ENCODE measurements at places on chromosomes 7 and 10. TPM values are rescaled to one million over a fixed set of nuclear protein-coding genes. Genes with fewer than 3 reads are reported as not detected.
A peak's percentile ranks its signal among the peaks of the same experiment; 100 is the strongest.

DNA sequence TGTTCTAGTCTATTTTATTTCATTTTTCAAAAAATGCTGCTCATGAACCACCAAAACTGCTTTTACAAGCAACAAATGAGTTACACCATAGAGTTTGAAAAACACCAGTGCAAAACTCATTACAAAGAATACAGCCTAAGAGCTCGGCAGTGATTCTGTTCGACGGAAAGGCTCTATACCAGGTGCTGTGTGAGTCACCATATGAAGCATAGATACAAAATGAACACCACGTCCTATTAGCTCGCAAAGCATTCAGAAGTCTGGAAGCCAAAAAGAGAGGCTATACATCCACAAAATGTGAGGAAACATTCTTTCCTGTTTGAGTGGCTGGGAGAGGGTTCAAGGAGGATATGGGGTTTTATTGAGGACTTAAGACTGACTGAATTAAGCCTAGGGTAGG is 136.1 kb downstream of the ATE1 start:
- H3K4me1 ChIP-seq: no peaks in the 10 kb centered on the region
- H3K27ac ChIP-seq: no peak overlapping the region
- no peaks in the 10 kb centered on the region for H3K27me3 ChIP-seq
- no peak for DNase-seq
- H3K36me3 ChIP-seq: no peaks in the 10 kb centered on the region

DNA sequence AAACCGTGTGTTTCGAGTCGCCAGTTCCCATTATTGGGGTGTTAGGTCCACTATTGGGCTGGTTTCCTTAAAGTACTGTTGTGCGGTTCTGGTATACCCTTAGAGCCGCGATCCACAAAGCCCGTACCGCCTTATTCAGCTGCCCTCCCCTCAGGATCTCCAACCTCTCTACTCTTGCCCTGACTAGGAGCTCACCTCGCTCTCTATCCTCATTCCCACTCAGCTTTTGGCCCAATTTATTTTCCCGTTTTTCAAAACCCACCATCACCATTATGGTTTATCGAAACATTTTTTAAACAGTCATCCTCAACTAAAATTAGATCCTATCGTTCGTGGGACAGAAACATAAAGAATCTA is 461 bp upstream of the ETV1 start:
- H3K27me3 ChIP-seq: no peaks in the 10 kb centered on the region
- DNase-seq: no peak
- H3K36me3 ChIP-seq: no peaks in the 10 kb centered on the region
- peak overlapping the region; percentile 40 for H3K4me3 ChIP-seq

DNA sequence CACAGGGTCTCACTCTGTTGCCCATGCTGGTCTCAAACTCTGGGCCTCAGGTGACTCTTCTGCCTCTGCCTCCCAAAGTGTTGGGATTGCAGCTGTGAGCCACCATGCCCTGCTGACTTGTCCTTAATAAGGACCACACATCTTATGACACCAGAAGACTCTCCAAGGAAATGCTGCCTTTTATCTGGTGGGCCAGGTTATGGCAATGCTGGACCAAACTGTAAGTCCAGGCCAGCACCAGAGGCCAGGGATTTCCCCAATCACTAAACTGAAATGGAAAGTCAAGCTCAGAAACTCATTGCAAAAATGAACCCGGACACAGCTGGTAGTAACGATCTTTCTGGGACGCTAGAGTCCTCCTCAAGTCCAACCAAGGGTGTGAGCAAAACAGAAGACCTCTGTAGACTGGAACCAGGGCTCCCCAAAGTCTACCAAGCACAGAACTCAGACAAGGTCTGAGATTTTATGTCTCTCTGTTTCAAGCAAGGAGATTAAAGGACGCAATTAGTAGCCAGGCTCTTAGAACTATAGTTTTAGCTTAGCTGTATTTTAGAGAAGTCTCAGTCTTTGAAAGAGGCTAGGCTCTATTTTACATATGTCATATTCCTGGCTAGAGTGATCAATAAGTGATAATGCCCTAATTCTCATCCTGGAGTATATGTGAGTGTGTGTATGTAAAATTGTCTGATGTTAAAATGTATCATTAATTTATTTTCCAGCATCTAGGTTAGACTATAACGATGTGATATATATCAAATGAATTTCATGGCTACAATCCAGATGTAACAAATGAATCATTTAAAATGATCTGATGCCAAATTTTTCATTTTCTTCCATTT is 74.0 kb upstream of the ITGB1 start:
- no peak overlapping the region for H3K27ac ChIP-seq
- no peak for DNase-seq
- no peaks in the 10 kb centered on the region for H3K27me3 ChIP-seq
- H3K4me3 ChIP-seq: no peak overlapping the region

Gene FBXO24
- polyA plus RNA-seq: 1.2 TPM

- peaks cover 29% of the 10 kb centered on the region for H3K4me1 ChIP-seq
- H3K27me3 ChIP-seq: no peaks in the 10 kb centered on the region
- H3K27ac ChIP-seq: peak overlapping the region; percentile 43
- DNase-seq: no peak
- no peak overlapping the region for H3K4me3 ChIP-seq
- no peaks in the 10 kb centered on the region for H3K36me3 ChIP-seq
These were observed 25.5 kb downstream of the JAZF1 start for GRCh38 chr7:28155019-28155660.

DNA sequence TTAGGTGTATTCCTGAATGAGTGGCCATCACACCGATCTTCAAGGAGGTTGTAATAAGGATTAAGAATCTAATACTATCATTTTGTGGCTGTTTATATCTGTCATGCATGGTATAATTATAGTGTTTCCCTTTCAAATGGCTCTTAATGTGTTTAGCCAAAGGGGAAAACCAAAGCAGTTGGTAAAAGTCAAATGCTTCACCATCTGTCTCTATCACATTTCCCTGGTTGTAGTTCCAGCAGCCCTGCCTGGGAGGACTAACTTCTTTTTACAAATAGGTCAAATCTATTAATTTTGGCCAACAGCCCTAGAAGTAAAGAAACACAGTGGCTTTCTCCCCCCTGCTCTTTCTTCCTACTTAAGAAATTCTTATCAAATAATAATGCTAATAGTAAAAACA is 56.7 kb downstream of the ZNF365 start:
- DNase-seq: no peak
- no peak overlapping the region for H3K27ac ChIP-seq
- H3K36me3 ChIP-seq: no peaks in the 10 kb centered on the region
- H3K4me3 ChIP-seq: no peak overlapping the region
- H3K4me1 ChIP-seq: peaks cover 13% of the 10 kb centered on the region

Gene NRCAM
- 2.3 TPM for polyA plus RNA-seq

Gene ANXA11
- 199 TPM for polyA plus RNA-seq

Gene CRYGN
- polyA plus RNA-seq: 0.17 TPM

GRCh38 chr7:7740037-7740355 is 21.6 kb upstream of the RPA3 start:
- no peaks in the 10 kb centered on the region for H3K36me3 ChIP-seq
- no peak overlapping the region for H3K27ac ChIP-seq
- H3K4me3 ChIP-seq: no peak overlapping the region
- no peaks in the 10 kb centered on the region for H3K27me3 ChIP-seq
- no peak for DNase-seq

DNA sequence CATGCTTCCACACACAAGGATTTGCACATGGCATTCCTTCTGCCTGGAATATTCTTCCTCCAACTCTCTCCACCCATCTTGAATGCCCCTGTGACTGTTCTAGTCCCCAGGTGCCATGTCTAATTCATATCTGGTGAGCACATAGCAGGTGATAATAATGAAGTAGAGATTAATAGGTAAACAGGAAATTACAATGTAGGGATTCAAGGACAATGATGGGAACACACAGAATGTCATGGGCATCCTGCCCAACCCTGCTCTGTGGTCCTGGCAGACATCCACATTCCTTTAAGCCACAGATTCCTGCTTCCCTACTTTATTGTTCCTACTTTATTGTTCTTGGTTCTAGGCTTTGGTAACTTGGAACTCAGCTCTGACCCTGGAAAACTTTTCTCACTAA is 115.8 kb downstream of the THSD7A start:
- no peaks in the 10 kb centered on the region for H3K4me1 ChIP-seq
- H3K4me3 ChIP-seq: no peak overlapping the region
- H3K36me3 ChIP-seq: no peaks in the 10 kb centered on the region
- no peak for DNase-seq

Gene COX19
- 11.5 TPM for polyA plus RNA-seq

Gene ASZ1
- polyA plus RNA-seq: not detected

- H3K27ac ChIP-seq: no peak overlapping the region
- no peaks in the 10 kb centered on the region for H3K27me3 ChIP-seq
- peak; percentile 40 for DNase-seq
- H3K4me3 ChIP-seq: no peak overlapping the region
- H3K36me3 ChIP-seq: no peaks in the 10 kb centered on the region
These were observed 11.4 kb upstream of the TACR2 start for GRCh38 chr10:69428165-69428564.

Gene ABI1
- 49.0 TPM for polyA plus RNA-seq

GRCh38 chr10:97190450-97190849 is 4.7 kb upstream of the SLIT1 start:
- H3K36me3 ChIP-seq: no peaks in the 10 kb centered on the region
- no peak for DNase-seq
- H3K4me3 ChIP-seq: no peak overlapping the region
- H3K27ac ChIP-seq: no peak overlapping the region
- H3K27me3 ChIP-seq: peaks cover 72% of the 10 kb centered on the region
- H3K4me1 ChIP-seq: peaks cover 6% of the 10 kb centered on the region

DNA sequence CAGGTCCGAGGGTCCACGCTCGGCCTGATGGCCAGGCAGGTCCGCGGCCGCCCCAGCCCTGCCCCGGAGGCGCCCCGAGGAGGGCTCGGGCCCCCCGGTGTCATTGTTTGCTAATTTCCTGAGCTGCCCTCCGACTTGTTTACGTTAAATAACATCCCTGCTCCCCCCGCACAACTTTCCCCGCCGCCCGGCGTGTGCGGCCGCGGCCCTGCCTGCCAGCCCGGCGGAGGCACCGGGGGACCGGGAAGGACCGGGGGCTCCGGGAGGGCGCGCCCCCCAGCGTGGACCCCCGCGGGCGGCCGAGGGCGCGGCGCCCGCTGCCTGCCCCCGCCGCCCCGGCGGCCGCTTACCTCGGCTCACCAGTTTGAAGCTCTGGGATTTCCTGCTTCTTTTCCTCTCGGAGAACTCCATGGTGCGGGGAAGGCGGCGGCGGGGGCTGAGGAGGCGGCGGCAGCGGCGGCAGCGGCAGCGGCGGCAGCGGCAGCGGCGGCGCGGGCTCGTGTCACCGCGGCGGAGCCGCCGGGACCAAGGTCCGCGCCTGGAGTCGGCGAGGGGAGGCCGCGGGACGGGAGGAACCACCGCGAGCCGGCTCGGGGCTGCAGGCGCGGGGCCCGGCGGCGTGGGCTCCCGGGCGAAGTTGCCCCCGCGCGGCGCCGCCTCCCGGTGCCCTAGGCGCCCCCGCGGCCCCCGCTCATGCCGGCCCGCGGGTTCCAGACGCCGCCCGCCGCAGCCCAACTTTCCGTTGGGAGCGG is 515 bp downstream of the BEND7 start:
- H3K4me1 ChIP-seq: peaks cover 23% of the 10 kb centered on the region
- peak overlapping the region; percentile 70 for H3K4me3 ChIP-seq
- H3K36me3 ChIP-seq: no peaks in the 10 kb centered on the region

DNA sequence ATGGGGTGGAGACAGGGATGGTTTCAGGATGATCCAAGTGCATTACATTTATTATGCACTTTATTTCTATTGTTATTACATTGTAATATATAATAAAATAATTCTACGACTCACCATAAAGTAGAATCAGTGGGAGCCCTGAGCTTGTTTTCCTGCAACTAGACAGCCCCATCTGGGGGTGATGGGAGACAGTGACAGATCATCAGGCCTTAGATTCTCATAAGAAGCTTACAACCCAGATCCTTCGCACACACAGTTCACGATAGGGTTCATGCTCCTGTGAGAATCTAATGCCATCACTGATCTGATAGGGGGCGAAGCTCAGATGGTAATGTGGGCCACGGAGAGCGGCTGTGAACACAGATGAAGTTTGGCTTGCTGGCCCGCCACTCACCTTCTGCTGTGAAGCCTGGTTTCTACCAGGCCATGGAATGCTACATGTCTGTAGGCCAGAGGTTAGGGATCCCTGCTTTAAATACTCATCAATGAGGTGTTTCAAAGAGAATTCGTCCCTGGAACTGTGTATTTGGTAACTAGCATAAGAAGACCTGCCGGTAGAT is 21.2 kb upstream of the PRKCQ start:
- no peak overlapping the region for H3K4me3 ChIP-seq
- H3K27me3 ChIP-seq: no peaks in the 10 kb centered on the region
- no peak overlapping the region for H3K27ac ChIP-seq
- no peak for DNase-seq

DNA sequence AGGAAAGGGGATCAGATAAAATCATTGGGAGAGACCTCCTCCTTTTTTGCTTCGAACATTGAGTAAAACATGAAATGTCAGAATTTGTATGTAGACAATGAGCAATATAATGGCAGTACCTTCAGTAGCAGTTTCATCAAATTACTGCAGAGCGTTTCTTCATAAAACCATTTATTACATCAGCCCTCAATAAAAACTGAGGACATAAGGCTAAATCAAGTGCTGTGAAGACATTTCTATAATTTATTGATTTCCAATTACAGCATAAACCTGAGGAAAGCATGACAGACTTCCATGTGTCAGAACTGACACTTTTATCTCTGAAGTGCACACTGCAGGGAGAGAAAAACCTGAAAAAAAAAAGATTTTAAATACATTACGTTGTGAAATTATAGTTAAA is 172.6 kb upstream of the ZNF804B start:
- no peak for DNase-seq
- H3K4me3 ChIP-seq: no peak overlapping the region
- no peak overlapping the region for H3K27ac ChIP-seq
- no peaks in the 10 kb centered on the region for H3K27me3 ChIP-seq
- no peaks in the 10 kb centered on the region for H3K4me1 ChIP-seq

DNA sequence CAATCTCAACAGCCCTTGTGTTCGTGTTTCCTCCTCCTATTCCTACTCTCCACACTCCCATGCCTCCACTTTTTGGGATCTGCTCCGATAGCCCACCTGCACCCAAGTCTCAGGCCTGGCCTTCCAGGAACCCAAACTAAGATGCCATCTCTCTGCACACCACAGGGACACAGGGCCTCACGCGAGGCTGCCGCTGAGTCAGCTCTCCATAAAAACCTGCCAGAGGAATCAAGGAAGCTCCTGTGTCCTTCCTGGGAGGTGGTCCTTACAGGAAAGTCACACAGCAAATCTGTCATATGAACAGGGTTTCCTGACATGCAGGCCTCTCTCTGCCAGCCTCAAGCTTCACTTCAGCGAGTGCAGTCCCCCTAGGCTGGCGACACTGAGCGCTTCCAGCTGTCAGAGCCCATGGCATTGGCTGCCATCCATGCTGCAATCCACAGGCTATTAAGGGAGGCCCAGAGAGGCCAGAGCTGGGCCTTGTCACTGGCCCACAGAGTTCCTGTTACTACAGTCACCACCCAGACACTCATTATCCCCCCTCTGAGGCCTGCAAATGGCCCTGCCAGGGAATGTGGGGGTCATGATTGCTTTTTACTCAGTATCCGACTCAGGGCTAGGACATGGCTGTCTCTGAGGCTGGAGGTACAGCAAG is 151.4 kb downstream of the OAT start:
- no peak overlapping the region for H3K4me3 ChIP-seq
- no peaks in the 10 kb centered on the region for H3K27me3 ChIP-seq

Measured in sigmoid colon (tissue), 7 donors.